Activated CD8-positive, alpha-beta memory T cell treated with anti-CD3 and anti-CD28 coated beads for 48 hours (primary cell): ENCODE measurements at places on chromosomes 3 and 15.

GRCh38 chr3:191342006-191342405 lies 11.7 kb upstream of the UTS2B start:
- no peak for DNase-seq

DNA sequence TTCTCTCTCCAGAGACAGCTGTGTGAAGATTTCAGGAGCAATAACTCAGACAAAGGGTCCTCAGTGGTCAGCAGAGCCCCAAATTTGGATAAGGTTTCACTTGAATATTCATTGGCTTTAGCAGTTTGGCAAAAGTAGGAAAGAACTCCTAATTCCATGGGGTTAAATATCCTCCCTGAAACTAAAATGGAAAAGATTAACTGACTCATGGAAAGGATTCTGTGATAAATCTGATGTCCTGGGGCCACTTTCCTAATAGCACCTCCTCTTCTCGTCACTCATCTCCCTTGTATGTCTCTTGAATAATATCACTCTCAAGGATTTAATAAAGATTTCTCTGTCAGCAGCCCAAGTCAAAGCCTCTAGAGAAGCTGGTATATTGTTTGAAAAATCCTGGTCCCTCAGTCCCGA lies 33.3 kb upstream of the TBC1D23 start:
- DNase-seq, result no peak

DNA sequence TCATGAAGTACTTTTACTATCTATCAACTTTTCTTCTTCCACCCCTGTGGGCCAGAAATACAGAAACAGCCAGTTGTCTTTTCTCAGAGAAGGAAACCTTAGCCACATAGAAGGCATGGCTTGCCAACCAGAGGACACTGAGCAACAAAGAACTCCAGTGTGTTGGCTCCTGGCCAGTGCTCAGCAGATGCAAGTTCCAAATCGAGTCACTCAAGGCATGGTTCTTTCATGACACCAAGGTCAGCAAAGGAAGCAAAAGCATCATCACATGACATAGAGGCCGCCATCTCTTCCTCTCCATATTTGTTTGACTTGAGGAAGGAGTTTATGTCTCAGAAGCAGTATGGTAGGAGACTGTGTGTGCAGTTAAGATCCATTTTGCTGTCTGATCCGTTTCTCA lies 92.2 kb downstream of the MYLK start:
- no peak for DNase-seq

DNA sequence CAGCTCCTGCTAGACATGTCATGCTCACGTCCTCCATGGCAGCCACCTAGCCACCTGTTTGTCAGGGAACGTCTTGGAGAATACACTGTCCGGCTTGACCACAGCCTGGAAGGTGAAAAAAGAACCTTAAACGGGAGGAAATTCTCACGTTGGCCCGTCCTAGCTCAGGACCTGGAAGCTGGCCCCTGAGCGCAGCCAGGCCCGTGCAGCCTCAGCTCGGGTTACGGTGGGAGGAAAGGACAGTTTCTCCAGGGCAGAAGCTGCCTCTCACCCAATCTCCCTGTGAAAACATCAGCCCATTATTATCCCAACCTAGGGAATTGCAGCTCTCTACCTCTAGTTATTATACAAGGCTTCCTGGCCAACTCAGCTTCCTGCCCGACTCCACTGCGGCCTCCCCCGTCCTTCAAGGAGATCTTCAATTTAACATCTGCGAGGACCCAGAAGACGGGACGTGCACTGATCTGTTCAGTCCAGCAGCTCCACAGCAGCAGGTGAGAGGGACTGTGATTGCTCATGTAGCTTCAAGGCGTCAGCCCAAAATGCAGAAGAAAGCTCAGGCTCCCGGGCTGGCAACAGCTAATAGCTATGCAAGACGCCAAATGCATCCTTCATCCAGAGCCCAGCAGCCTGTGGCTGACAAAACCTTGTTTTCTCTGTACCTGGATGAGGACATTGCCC lies 84.7 kb downstream of the ADAMTS17 start:
- DNase-seq, result no peak

DNA sequence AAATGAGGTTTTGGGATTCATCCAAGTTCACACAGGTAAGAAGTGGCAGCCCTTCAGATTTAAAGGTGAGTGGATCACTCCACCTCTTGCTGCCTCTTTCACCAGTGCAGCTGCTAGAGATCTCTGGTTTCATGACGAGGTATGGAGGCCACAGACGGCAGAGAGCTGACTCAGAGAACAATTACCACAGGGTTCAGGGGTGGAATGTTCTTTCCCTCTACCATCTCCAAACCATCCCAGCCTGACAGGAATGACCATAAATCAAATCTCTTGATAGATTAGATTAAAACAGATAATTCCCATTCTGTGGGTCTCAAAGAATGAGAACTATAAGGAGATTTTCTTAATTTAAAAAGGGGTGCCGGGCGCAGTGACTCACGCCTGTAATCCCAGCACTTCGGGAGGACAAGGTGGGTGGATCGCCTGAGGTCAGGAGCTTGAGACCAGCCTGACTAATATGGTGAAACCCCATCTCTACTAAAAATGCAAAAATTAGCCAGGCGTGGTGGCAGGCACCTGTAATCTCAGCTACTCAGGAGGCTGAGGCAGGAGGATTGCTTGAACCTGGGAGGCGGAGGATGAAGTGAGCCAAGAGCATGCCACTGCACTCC lies 174.2 kb upstream of the ATP11B start:
- DNase-seq, result no peak

DNA sequence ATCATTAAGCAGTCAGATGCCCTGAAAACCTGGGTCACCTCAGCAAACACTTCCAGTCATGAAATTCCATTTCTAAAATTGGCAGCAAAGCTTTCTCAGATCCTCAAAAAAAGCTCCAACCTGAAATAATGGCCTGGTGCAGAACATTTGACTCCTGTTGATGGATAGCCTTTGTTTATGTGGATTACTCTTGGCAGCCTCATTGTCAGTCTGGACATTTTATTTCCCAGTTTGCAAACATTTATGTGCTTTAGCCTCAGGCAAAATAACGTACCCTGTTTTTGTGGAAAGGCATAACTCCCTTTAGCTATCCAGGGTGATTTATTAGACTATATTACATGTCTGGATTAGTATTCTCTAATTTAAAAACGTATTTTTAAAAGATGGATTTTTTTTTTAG lies 53.9 kb downstream of the PXYLP1 start:
- no peak for DNase-seq

GRCh38 chr15:73915082-73915481 lies 11.2 kb upstream of the LOXL1 start:
- DNase-seq, result no peak

DNA sequence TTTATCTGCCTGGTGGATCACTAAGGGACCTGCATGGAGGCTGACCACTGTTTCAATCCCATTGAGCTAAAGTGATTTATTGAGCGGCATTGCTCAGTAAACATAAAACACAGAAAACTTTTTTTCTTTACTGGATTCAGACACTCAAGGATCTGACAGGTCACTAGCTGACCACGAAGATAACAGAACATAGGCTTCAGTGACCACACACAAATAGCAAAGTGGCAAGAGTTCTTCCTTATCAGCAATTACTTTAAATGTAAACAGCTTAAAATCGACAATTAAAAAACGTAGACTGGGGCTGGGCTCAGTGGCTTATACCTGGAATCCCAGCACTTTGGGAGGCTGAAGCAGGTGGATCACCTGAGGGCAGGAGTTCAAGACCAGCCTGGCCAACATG lies 48.7 kb downstream of the STAG1 start:
- DNase-seq, result no peak

DNA sequence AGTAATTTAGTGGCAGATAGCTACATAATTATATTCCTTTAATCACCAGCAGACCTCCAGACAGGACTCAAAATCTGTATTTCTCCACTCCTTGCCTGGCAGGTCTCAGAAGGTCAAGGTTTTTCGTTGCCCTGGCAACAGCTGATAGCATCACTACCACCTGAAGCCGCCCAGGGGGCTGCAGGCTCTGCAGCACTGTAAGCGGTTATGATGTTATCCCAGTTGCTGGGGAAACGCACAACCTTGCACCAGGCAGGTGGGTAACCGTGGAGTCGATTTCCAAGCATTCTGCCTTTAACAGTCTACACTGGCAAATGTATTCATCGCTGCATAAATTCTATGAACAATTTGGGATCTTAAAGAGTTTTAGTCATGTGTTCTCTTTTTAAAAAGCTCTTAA lies 756.3 kb downstream of the NTRK3 start:
- DNase-seq, result no peak

GRCh38 chr3:81763001-81763400 lies 1.6 kb upstream of the GBE1 start:
- no peak for DNase-seq

GRCh38 chr3:45936261-45936660 lies 7.0 kb upstream of the CXCR6 start:
- DNase-seq, result no peak

DNA sequence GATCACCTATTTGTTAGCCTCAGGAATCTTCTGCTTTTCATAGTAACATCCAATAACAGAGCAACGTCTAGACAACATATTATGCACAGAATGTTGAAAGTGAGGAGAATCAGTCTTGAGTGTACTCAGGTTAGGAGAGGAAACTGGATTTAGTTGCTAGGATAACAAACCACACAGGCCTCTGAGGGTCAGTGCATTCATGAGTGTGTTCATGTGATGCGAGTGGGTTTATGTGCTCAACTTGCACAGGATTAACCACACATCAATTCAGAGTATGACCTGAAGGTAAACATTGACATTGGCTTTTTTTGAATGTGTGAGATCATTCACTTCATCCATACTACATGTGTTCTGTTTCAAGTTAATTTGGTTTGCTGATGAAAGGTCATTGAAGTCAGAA lies 287.6 kb downstream of the DIPK2A start:
- DNase-seq, result no peak

GRCh38 chr15:89366656-89367393 lies 32.2 kb upstream of the POLG start:
- DNase-seq, result no peak

DNA sequence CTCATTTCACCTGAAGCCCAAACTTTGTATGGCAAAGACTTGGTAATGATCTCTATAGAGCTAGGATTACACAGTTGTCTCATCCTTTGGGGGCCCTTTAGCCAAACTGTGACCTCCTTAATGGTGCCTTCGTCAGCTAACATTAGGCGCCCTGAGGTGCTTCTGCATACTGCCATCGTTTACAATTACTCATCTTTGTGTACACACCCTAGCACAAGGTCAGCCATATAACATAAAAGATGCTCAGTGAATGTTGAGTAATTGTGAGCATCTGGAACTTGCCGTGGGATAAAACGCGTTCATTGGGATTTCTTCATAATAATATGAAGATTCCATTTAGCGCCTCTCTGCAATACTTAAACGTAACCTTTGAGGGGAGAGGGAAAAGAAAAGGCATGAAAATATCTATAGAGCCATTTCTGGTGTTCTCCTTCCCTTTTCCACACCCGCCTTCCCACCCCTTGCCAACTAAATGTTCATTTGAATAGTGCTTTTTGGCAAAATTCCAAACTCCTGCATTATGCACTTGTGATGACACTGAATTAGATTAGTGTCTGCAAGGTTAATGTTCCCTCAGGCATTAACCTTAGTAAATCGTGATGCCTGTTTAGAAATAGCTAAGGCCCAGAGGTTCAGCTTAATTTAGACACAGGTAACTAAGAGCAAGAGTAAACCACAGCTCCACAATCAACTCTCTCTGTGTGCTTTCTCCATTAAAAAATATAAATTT lies 990 bp upstream of the ZNF148 start:
- DNase-seq, result no peak

DNA sequence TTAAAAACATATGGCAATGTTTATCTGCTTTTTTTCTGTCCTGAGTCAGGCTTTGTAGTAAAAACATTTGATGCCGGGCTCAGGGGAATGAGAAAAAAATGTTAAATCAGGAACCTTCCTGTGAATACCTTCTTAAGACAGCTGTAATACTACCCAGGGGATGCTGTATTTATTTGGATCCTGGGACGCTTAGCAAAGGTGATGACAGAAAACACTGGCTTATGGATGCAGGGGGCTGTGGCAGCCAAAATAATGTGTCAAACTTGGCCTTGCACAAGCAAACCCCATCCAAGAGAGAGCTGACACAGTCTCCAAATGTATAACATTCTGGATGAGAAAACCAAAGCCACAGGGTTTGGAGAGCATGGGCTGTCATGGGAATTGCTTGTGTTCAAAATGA lies 438.2 kb upstream of the PROK2 start:
- no peak for DNase-seq

- no peak for DNase-seq
These were observed 87.4 kb downstream of the CHST2 start for GRCh38 chr3:143206955-143207337.

GRCh38 chr3:135228201-135228600 lies 433.1 kb downstream of the EPHB1 start:
- DNase-seq, result no peak

DNA sequence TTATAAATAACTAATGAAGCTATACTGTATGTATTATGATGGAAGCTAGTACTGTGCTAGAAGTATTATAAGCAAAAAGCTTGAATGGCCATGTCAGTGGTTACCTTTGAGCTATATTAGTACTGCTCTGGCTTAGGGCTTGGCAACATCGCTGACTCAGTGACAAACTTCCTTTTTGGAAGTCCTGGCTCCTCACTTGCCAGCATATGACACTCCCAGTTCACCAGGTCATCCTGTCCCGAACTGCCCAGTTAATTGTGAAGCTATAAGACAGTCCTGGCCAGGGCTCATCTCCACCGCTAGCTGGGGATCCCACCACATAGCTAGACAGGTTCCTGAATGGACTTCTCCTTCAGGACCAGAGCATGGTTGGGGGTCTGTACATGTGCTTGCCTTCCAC lies 31.9 kb downstream of the RAB8B start:
- no peak for DNase-seq

GRCh38 chr3:70832834-70833205 lies 520.4 kb upstream of the MDFIC2 start:
- no peak for DNase-seq

DNA sequence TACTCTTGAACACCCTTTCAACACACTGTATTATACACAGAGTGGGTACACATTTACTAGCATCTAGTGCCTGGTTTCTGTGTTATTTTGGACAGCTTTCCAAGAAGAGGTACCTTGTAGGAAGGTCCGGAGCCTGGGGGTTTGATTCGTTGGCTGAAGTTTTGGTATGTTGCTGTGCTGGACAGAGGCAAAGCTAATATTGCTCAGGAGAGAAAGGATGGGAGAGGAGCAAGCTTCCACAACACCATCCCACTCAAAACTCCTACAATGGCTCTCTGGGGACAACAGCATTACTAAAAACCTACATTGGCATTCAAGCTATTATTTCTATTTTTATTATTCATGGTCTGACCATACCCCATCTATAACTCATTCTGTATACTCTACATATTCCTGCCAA lies 1.1 kb upstream of the LYSMD2 start:
- DNase-seq, result no peak

DNA sequence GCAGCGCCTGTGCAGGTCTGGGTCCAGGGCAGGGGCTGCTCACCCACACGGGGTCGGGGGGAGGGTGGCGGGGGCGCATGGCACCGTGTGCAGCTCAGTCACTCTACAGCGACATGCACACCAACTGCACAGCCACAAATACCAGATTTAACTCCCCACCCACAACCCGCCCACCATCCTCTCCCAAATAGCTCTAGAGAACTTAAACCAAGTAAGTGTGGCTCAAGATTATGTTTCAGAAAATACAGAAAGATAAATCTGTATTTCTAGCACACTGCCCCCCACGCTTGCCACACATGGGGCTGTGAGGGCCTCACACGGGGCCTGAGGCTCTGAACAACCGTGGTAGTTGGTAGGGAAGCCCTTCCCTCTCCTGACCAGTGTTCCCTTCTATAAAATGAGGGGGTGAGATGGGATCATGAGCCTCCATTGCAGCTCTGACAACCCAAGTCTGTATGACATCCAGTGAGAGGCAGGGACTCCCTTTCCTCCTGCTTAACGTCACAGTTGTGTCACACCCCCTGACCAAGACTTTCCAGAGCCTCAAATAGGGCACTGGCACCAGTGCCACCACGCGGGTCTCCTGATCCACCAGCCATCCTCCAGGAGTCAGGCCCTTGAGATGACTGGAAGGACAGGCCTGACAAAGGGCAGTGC lies 23.1 kb downstream of the POC1A start:
- DNase-seq, result no peak
